ENCODE measurements at places on chromosomes 1 and 21.

GRCh38 chr1:212624976-212625501, 16.5 kb downstream of the ATF3 start:
- no peak for DNase-seq

DNA sequence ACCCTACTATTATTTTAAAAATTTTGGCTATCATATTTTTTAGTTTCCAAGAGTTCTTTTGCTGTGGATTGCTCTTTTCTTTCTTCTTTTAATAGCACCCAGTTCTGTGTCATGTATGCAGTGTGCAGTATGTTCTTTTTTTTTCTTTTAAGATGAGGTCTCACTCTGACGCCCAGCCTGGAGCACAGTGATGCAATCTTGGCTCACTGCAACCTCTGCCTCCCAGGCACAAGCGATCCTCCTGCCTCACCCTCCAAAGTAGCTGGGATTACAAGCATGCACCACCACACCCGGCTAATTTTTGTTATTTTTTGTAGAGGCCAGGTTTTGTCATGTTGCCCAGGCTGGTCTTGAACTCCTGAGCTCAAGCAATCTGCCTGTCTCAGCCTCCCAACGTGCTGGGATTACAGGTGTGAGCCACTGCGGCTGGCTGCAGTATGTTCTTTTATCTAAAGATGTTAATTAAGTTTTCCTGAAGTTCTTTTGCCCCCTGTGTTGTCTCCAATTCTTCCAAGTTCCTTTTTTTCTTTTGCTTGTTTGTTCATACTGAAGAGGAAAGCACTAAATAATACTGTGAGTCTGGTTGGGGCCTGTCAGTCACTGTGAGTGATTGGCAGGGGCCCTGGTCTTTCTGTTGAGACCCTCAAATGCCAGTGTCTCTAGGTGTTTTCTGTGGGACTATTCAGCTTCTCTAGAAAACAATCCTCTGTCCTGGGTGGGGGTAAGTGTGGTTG, 17.5 kb upstream of the TTC22 start:
- DNase-seq: no peak

DNA sequence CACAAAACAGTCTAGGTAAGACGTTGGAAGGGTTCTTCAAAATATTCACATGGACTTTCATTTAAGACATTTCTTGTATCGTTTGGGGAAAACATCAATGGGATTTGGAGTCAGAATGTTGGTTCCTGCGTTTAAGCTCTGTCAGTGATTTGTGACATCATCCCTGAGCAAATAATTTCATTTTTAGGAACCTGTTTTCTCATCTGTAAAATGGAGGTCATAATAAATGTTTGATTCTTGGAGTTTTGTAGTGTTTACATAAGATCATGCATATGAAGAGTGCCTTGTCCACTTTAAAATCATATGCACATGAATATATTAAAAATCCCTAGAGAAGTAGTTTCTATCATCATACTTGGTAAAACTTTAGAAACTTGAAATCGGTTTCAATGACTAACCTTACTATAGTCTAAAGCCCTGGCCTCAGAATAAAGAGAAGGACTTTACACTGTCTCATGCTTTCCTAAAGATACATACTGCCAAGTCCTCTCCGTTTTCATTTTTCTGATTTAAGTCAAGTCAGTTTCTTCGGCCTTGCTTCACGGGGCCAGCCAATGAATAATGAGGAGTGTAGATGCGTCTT, 178.4 kb downstream of the ADSS2 start:
- DNase-seq: no peak

DNA sequence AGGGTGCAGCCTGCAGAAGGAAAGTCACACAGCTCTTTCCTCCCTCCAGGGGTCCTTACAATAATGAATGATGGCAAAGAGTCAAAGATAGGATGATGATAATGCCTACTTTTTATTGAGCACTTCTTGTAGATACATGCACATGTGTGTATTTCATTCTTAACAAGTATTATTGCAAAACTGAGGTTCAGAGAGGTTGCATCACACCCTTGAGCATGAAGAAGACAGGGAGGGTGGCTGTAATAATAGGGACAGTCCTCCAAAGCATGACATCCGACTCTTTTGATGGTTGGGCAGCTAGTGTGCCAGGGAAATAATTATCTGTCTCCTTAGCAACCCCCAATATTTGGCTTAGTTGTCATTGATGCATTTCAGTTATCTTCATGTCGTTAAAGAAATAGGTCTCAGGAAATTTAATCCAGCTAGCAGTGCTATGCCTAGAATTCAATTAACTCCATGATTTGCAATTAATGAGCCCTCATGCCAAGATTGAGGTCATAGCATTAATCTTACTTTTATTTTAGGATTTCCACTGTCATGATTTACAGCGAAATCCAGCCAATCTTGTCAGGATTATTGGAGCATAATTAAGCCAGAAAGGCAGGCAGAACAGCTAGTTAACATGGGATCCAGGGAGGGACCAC, 35.0 kb downstream of the DNAJC6 start:
- DNase-seq: no peak

GRCh38 chr1:8094481-8095241, 68.6 kb upstream of the ERRFI1 start:
- DNase-seq: no peak

- no peak for DNase-seq
Measured at GRCh38 chr1:10916991-10917390, 95.5 kb upstream of the TARDBP start.

GRCh38 chr1:113976609-113977278, 2.5 kb upstream of the OLFML3 start:
- no peak for DNase-seq

All from LNCaP clone FGC (cell line).